ENCODE measurements at places on chromosomes 6 and 20.

DNA sequence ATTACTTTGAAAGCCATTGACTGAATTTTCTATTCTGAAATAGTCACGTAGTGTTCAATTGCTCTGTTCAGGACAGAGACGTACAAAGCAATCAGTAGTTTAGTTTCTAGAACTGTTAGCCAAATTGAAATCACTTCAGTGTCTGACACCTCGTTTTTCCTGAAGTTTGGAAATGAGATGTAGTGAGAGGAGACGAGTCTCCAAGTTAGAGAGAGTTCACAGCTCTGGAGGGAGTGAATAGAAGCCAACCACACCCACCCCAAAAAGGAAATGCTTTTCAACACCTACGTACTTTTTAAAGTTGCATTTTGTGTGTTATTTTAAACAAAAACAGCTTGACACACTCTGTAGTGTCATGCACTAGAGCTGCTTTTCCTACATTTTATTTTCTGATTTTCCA is 296.0 kb downstream of the ADGRG6 start:
- no peak for DNase-seq

GRCh38 chr20:20343932-20344331 is 24.0 kb upstream of the INSM1 start:
- DNase-seq = no peak

DNA sequence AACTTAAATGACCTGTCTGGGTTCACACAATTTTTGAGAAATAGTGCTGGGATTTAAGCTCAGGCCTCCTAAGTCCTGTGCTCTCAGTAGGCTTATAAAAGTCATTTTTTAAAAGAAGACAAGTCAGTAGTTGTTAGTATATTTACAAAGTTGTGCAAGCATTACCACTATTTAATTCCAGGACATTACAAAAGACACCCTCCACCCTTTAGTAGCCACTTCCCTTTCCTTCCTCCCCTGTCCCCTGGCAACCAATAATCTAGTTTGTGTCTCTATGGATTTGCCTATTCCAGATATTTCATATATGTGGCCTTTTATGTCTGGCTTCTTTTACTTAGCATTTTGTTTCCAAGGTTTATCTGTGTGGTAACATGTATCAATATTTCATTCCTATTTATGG is 37.6 kb downstream of the HMGN3 start:
- DNase-seq = no peak

- no peak for DNase-seq
Measured at GRCh38 chr20:33658510-33658909, 3.6 kb upstream of the C20orf144 start.

GRCh38 chr20:47174456-47175243 is 181.8 kb downstream of the ZMYND8 start:
- no peak for DNase-seq

DNA sequence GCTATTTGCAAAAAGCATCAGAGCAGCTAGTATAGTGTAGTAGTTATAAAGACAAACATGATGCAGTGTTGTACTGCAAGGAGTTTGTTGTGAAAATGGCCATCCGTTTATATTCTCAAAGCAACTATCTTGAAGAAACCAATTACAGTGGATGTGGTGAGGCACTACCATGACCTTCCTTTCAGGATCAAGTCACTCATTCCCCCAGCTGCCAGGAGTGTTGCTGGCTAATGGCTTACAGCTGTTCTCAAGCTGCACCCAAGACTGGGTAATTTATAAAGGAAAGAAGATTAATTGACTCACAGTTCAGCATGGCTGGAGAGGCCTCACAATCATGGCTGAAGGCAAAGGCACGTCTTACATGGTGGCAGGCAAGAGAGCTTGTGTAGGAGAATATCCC is 29.0 kb downstream of the ADGRF4 start:
- DNase-seq = no peak
